ENCODE measurements at places on chromosomes 5 and 9.
A peak's percentile ranks its signal among the peaks of the same experiment; 100 is the strongest.

DNA sequence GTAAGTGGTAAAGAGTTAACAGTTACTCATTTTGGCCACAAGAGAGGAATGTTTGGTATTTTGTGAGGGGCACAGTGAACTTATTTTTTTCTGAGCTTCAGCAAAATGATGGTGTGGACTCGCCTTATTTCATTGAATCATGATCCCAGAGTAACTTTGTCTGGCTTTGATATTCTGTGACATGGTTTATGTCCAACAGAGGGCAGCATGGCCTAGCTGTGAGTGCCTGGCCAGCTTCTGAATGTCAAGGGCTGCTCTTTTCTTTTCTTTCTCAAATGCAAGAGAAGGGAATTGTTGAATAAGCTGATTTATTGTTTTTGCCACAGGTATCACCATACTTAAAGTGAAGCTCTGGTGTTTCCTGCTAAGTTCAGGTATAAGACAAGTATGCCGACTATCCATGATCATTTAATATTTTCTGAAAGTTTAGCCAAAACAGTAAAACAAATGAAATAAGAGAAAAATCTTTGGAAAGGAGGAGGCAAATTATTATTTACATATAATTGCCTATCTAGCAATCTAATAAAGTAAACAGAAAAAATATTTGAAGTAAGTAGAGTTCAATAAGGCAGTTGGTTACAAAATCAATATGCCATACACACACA is 31.7 kb downstream of the MRPL22 start:
- DNase-seq, result peak; percentile 48

GRCh38 chr5:14028938-14029584 is 84.6 kb upstream of the DNAH5 start:
- no peak for DNase-seq

- no peak for DNase-seq
Observed at GRCh38 chr5:154367101-154367500, 78.7 kb upstream of the SAP30L start.

DNA sequence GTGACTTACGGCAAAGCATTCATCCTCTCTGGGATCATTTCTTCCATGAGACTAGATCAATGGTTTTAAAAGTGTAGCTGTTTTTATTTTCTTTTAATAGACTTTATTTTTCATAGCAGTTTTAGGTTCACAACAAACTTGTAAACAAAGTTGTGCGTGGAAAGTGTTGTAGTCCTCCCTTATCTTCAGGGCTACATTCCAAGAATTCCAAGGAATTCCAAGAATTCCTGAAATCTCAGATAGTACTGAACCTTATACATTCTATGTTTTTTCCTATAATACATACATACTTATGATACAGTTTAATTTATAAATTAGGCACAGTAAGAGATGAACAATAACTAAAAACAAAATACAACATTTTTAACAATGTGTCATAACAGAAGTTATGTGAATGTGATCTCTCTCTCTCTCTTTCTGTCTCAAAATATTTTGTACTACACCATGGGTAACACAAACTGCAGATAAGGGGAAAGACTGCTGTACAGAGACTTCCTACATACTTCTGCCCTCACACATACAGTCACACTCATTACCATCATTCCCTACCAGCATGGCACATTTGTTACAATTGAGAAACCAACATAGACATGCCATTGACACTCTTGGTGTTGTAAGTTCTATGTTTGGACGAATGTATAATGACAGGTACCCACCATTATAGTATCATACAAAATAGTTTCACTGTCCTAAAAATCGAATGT is 1933.2 kb upstream of the WWC1 start:
- DNase-seq, result no peak

DNA sequence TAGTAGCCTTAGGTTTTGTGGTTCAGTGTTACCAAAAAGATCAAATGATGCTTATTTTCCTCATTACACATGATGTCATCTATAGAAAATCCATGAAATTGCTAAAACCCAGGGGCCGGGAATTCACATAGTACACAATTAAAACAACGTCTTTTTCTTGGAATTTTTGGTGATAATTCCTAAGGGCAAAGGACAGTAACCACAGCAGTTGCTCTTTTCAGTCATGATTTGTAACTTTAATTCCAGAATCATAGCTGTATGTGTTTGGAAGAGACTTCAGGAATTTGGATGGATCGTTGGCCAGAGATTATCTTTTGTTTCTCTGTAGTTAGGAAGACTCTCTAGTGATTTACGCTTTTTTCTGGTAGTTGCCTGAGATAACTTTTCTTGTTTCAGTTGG is 748.7 kb downstream of the TLE4 start:
- no peak for DNase-seq

- DNase-seq, result no peak
Observed at GRCh38 chr9:76580188-76580587, 121.2 kb downstream of the GCNT1 start.

DNA sequence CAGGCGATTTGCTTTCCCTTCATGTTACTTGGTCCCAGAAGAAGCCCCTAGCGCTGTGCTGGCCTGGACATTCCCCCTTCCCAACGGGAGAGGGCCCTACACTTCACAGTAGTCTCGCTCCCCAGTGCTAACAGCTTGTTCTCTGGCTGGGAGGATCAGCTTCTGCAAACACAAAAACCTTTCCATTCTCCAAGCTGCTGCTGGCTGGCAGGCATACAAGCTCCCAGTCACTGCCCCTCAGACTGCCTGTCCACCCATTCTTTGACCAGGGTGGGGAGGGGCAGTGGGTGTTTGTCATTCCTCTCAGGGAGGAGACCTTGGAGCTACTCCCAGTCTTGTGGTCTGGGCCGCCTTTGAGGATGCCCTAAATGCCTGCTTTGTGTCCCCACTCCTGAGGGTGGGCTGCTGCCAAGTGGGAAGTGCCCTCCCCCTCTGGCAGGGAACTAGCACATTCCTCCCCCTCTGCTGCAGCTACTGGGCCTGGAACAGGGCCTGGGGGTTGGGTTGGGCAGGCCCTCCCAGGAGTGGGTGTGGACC is 20.8 kb downstream of the ENHO start:
- no peak for DNase-seq

- no peak for DNase-seq
Observed at GRCh38 chr9:76426807-76427419, 32.1 kb upstream of the GCNT1 start.

DNA sequence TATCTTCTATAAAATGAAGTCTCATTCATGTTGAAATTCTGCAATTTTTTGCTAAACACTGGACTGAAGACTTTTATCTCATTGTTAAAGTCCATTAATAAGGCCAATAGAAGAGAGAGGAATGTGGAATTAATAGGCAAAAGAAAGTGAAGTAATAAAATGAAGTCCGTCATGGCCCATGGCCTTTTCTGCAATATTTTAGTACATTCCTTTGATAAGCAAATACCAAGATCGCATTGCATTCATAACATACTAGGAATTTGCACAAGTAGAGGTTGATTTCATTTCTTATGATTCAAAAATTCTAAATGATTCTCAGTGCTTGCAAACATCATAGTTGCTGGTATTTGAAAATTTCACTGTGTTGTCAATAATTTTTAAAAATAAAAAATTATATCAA is 664.0 kb downstream of the NR2F1-AS1 start:
- no peak for DNase-seq

- DNase-seq, result no peak
Observed at GRCh38 chr5:10528056-10528816, 35.6 kb upstream of the ANKRD33B start.

- DNase-seq, result no peak
Observed at GRCh38 chr9:35791297-35791921, at the start of gene NPR2. Gene NPR2 (plus strand): TSS chr9:35791591. CDS start chr9:35792409, 818 bp downstream.

GRCh38 chr5:4130819-4131218 is 535.2 kb downstream of the IRX1 start:
- no peak for DNase-seq

DNA sequence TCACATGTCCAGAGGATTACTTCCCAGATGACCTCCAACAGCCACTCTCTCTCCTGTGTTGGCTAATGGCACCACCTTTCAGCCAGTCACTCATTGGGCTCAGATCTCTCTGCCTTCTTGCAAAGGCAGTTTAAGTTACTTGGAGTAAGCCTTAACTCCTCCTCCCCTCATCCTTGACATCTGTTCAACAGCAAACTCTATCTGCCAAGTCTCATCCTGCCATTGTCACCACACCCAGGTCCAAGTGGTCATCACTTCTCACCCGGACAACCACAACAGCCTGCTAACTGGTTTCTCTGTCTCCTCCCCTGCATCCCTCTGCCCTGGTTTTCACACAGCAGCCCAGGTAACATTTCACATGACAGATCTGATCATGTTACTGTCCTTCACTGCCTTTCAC is 58.5 kb downstream of the DCP2 start:
- DNase-seq, result no peak

GRCh38 chr5:177427211-177427822 is 841 bp downstream of the GRK6 start:
- DNase-seq, result no peak

DNA sequence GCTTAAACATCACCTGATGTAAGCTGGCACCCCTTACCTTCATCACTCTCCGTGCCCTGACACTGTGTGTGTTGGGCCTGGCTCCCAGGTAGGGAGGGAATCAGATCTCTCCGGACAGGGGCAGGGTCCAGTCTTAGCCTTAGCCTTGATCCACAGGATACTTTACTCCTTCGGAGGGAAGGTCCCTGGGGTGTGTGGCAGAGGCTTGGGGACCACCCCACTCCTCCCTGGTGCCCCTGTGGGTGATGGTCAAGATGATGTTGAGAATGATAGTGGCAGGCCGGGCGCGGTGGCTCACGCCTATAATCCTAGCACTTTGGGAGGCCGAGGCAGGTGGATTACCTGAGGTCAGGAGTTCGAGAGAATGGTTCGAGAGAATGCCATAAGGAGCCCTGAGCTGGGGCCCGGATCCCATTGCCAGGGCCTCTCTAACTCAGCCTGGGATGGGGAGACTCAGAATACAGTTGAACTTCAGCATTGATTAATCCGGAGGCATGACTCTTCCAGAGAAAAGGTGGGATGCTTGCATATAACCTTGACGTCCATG is 269.5 kb downstream of the HSPA4 start:
- no peak for DNase-seq

DNA sequence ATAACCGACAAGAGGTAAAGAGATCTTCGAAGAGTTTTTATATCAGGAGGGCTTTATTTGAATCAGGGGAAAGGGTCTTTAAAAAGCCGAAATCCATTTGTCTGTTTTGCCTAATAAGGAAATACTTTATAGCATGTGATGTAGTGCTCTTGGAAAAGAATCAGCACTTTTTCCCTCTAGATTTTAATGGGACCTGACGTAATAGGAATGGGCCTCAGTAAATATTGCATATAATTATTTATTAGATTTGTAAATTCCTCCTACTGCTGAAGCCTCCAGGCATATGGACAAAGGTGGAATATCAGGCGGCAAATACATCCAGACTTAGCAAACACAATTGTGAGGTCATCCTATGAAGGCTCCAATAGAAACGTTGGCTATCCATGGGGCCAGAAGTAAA is 50.9 kb downstream of the ACTBL2 start:
- DNase-seq, result no peak

DNA sequence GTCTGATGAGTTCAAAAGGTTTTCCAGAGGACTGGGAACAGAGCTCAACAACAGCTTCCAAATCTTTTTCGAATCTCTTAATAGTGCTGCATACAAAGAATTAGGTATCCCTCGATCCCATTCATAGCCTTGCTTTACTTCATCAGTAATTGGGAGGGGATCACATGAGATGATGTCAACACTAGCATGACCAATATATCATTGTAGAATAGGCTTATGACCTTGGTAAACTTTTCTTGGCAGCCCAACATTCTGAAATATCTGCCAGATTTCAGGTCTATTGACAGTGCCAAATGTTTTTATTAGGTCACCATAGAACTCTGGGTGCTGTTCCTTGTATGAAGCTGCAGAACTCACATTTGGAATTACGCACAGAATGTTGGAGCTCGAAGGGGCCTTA is 228.9 kb downstream of the FGF10 start:
- no peak for DNase-seq

- DNase-seq, result no peak
Observed at GRCh38 chr5:99553211-99553810, 624.5 kb upstream of the CHD1 start.

- no peak for DNase-seq
Observed at GRCh38 chr9:132809677-132810271, 68.3 kb downstream of the AK8 start.

- DNase-seq, result no peak
Observed at GRCh38 chr9:87327575-87328125, 170.0 kb upstream of the DAPK1 start.

GRCh38 chr9:114403153-114403756 is 15.5 kb upstream of the AKNA start:
- DNase-seq, result no peak

DNA sequence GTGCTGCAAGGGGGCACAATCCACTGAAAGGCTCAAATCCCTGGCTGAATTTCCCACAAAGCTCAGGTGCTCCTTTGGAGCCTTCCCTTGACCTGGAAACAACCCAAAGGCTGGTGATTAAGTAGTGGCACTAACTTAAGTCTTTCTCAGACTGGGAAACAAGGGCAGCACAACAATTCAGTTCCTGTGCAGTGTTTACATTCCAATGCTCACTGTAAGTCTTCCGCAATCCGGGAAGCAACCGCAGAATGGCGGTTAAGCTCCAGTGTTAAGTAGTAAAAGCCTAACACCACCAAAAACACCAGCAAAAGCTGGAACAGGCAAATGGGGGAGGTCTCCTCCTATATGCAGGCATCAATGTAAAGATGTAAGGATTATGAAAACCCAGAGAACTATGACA is 117.2 kb downstream of the TRPM3 start:
- no peak for DNase-seq

DNA sequence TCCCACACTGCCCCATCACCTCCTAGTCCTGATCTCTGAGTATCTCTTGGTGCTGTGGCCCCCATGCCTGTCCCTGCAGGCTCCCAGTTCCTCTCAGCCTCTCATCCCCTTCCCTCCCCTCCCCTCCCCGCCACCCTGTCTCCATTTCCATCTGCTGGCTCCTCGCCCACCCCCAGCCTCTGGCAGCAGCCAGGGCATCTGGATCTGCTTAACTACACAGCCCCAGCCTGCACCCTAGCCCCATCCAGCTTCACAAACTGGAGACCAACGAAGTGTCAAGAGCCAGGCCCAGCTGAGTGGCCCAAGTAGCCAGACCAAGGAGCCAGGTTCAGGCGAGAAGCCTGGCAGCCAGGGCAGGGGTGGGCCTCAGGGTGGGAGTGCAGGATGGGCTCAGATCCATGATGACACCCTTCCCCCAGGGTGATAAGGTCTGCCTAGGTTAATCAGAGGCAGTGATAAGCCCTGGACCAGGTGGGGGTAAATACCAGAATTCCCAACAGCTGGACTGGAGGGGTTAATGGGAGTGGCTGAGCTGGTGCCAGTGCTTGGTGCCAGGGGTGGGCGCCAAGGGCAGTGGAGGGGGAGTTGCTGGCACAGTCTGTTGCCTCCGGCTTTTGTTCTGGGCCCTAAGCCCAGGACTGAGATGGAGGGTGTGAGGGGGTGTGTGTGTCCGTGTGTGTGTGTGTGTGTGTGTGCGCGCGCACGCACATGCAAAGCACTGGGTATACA is 2.5 kb downstream of the IL11RA start:
- no peak for DNase-seq

GRCh38 chr5:13930541-13931171 is 13.8 kb downstream of the DNAH5 start:
- DNase-seq, result no peak

- peak; percentile 16 for DNase-seq
Observed at GRCh38 chr5:7518947-7519560, 123.1 kb downstream of the ADCY2 start.
